ENCODE measurements at places on chromosomes 2 and 18. TPM values are rescaled to one million over a fixed set of nuclear protein-coding genes. Genes with fewer than 3 reads are reported as not detected.
A peak's percentile ranks its signal among the peaks of the same experiment; 100 is the strongest.

Gene PROC
- total RNA-seq: not detected

Gene KCNIP3
- total RNA-seq: 8.7 TPM

Gene GAL3ST2
- 0.80 TPM for total RNA-seq

Gene SLC25A12
- 18.2 TPM for total RNA-seq

Gene SDC1
- 25.6 TPM for total RNA-seq

DNA sequence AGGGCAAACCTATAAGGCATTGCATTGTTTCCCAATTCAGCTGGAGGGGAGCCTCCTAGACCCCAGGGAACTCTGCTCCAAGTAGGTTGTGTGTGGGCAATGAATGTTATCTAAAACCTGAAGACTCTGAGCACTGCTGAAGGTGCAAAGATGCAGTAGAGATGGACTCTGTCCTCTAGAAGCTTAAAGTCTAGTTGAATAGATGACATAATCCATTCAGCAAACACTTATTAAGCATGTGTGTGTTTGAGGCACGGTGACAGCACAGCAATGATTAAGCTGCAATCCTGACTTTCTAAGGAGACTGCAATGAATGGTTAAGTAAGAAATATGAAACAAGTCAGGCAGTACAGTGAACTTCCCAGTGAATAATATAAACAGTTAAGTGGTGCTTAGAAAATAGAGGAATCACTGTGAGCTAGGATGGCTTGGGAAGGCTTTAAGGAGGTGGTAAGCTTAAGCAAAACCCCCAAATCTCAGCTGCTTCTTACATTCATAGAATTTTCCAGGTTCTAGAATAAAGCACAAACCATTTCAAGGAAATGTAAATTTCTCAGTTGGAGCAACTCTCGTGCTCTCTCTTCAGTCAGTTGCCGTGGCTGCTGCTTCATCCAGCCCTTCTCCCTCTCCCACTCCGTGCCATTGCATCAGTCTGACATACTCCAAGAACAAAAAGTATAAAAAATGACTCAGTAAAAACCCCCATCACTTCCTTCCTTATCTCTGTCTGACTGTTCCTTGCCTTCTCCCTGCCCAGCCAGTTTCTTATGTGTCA lies 19.1 kb downstream of the MXD1 start:
- DNase-seq: no peak
- H3K4me3 ChIP-seq: no peak overlapping the region
- no peaks in the 10 kb centered on the region for H3K27me3 ChIP-seq

- DNase-seq: peak; percentile 36
- H3K36me3 ChIP-seq: no peaks in the 10 kb centered on the region
- no peaks in the 10 kb centered on the region for H3K27me3 ChIP-seq
- peak overlapping the region; percentile 85 for H3K27ac ChIP-seq
- peaks cover 10% of the 10 kb centered on the region for H3K4me1 ChIP-seq
Measured at GRCh38 chr2:112480530-112481049, 1.4 kb upstream of the TTL start.

- no peaks in the 10 kb centered on the region for H3K27me3 ChIP-seq
- DNase-seq: no peak
- no peak overlapping the region for H3K4me3 ChIP-seq
- no peak overlapping the region for H3K27ac ChIP-seq
- no peaks in the 10 kb centered on the region for H3K4me1 ChIP-seq
Measured at GRCh38 chr2:27150639-27151230, 1.9 kb downstream of the TCF23 start.

Gene CAVIN2
- 16.0 TPM for total RNA-seq

- no peak for DNase-seq
- H3K27me3 ChIP-seq: no peaks in the 10 kb centered on the region
- no peaks in the 10 kb centered on the region for H3K4me1 ChIP-seq
- H3K4me3 ChIP-seq: no peak overlapping the region
Measured at GRCh38 chr18:25815659-25816058, 274.8 kb downstream of the SS18 start.

Gene GREB1L
- 2.7 TPM for total RNA-seq

Gene PROM2
- 24.7 TPM for total RNA-seq

Measured in Peyer's patch (tissue), 4 donors.